ENCODE measurements at places on chromosomes 11 and 22.

GRCh38 chr22:36281781-36282327, 28.9 kb downstream of the APOL1 start:
- no peak for DNase-seq

DNA sequence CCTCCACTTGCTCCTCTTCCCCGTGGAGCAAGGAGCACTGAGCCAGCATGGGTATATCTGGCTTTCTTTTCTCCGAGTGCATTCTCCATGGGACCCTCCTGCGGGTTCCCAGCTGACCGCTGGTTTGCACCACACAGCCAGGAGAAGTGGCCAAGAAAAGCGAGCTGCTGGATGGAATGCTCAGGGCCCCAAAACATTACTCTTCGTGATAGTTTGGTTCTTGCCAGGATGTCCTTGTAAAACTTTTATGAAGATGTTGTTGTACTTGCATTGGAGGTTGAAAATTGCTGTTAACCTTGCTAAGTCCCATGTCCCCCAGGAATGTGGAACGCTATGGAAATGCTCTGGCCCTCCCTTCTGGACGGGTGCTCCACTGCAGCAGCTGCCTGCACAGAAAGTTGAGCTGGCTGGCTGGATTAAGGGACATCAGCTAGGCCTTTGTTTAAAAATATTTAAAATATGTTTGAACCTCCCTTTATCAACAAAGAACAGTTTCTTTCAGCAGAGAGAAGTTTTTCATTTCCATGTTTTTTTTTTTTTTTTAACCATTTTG, 68.7 kb downstream of the ZNRF3 start:
- no peak for DNase-seq

- DNase-seq: no peak
These were observed 87.5 kb downstream of the YAP1 start for GRCh38 chr11:102197670-102198139.

DNA sequence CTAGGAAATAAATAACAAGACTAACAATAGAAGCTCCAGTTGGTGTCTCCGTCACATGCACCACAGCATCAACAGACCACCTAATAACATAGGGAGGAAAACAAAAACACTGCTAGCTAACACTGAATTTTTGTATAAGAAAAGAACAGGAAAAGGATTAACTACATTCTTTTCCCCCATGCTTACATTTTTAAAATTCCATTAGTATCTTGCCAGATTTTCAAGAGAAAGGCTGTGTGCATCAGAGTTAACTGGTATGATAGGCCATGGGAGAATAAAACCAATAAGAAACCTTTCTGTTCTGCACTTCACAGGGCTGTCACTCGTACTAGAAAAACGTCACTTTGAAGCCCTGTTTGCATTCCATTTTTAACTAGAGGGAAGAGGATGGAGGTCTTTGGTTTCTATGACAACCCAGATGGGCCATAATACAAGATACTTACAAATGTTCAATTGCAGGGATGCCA, 79.0 kb downstream of the LARGE2 start:
- no peak for DNase-seq

DNA sequence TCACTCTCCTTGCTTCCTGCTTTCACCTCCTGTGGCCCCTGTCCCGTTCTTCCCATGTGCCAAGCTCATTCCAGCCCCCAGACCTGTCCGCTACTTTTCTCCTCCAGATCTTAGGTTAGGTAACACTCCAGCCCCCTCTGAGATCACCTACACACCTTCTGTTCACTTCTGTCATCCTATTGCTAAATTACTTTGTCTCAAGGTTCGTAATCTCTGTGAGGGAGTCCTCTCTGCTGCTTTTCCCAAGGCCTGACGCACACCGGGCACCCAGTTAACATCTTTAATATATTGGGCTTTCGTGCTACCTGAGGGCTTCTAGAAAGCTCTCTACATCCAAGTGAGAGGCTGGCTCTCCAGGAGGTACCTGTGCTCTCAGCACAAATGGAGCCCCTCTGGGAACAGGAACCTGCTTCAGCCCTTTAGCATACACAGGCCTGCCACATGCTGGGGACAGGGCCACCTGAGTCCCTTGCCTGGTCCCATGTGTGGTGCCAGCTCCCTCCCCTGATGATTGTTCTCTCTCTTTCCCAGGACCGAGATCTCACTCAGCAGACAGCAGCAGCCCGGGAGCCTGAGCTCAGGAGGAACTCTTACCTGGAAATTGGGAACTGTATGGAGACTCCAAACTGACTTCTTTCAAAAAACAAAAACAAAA, 8.5 kb downstream of the C22orf31 start:
- DNase-seq: no peak

- no peak for DNase-seq
These were observed 34.7 kb downstream of the CCDC83 start for GRCh38 chr11:85889676-85890579.

GRCh38 chr11:112519751-112520150, 259.1 kb upstream of the PLET1 start:
- no peak for DNase-seq

- DNase-seq: no peak
These were observed 46.8 kb downstream of the EMSY start for GRCh38 chr11:76491644-76492043.

GRCh38 chr11:39732001-39732400, 1727.5 kb downstream of the LRRC4C start:
- DNase-seq: no peak

DNA sequence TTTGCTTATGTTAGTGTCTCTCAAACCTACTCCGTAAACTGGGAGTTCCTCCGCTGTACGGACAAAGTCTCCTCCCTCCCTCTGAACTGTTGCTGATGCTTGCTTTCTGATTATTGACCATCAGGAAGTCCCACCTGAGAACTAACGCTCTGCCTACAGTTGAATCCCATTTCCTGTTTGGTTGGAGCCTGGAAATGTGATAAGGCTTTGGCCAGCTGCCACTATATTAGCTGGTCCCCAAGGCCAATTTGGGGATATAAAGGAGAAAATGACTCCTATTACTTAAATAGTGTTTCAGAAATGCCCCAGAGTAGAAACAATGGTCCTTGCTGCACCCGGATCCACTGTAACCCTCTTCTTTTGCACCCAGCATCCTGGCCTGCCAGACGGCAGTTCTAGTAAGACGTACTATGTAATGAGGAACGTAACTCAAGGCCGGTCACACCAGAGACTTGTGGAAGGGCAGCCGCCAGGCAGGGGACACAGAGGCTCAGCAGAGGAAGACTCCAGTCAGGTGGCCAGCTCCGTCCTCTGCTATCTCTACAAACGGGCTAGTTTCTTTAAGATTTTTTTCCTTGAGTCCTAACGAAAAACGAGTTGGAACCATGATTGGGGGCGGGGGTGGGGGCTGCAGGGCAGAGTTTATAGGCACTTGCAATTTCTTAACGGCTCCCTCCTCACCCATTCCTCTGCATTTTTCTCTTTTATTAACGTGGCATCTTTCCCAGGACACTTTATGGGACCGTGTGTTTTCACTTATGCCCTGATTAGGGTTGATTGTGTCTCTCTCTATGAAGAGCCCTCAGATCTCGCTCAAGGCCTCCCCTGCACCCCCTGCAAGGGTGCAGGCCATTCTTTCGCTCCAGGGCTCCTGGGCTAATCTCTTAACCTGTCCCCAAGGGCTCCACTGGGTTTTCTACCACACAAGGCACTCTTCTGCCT, 72.8 kb upstream of the CDON start:
- no peak for DNase-seq

GRCh38 chr11:100965346-100965745, 164.3 kb downstream of the PGR start:
- DNase-seq: no peak

DNA sequence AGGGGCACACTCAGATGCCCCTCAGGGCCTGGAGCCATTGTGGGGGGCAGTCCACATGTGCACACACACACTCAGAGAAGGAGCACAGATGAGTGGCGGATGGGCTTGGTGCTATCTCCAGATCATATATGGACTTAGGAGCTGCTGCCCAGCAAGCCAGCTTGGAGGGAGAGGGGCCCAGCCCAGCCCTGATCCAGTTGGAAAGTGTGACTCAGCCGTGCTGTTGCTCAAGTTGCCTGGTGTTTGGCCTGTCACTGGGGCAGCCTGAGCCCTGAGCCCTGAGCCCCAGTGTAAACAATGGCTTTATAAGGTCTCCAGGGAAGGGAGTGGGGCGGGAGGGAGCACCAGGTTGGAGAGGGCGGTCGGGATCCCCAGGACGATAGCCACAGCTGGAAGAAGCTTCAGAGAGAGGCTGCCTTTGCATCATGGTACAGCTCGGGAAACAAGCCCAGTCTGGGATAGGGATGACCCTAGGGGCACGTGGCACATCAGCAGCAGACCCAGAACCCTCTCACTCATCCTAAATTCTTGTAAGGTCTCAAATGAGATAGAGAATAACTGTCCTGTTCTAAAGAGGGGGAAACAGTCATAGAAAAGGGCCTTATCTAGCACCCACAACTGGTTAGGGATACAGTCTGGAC, 4.8 kb downstream of the SELENOM start:
- no peak for DNase-seq

DNA sequence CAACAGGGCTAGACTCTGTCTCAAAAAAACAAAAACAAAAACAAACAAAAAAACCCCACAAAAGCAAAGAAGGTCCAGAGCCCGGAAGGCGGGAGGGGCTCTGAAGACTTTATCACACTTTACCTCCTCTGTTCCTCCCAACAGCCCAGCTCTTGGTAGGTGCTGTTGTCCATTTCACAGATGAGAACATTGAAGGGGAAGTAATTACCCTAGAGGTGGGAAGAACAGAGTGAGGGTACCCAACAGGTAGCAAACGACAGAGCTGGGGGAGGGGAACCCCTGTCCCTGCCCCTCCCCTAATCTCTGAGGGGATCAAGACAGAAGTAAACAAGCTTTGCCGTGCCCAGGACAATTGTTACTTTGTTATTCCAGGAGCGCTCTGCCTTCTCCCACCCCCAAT, 1.0 kb upstream of the BIK start:
- no peak for DNase-seq

DNA sequence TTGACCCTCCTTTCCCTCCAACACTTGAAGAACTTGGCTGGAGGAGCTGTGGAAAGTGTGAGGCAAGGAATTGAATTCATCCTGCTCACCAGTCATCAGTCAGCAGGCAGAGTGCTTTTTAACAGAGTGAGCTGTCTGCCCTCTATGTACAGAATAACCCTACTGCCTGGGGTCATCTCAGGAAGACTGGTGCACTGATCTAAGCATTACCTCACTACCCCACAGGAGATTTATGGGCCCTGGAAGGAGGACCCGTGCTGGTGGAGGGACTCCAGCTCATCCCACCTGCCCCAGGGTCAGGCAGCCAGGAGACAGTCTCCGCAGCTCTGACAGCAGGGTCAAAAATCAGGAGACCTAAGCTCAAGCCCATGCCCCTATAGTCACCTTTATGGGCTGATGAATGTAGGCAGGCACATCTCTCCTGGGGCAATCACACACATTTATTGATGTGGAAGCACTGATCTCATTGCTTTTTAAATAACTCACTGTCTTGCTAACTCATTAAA, 270.8 kb upstream of the SESN3 start:
- no peak for DNase-seq

All from activated CD8-positive, alpha-beta T cell treated with anti-CD3 and anti-CD28 coated beads for 36 hours (primary cell).